ENCODE measurements at places on chromosomes 5 and 9. TPM values are rescaled to one million over a fixed set of nuclear protein-coding genes. Genes with fewer than 3 reads are reported as not detected.

- DNase-seq = no peak
These were observed 527.2 kb downstream of the NR2F1-AS1 start for GRCh38 chr5:93053825-93054224.

GRCh38 chr9:68446836-68447235 lies 90.4 kb downstream of the PGM5 start:
- DNase-seq = no peak

GRCh38 chr9:87796196-87796595 lies 70.3 kb downstream of the CTSL start:
- DNase-seq = no peak

DNA sequence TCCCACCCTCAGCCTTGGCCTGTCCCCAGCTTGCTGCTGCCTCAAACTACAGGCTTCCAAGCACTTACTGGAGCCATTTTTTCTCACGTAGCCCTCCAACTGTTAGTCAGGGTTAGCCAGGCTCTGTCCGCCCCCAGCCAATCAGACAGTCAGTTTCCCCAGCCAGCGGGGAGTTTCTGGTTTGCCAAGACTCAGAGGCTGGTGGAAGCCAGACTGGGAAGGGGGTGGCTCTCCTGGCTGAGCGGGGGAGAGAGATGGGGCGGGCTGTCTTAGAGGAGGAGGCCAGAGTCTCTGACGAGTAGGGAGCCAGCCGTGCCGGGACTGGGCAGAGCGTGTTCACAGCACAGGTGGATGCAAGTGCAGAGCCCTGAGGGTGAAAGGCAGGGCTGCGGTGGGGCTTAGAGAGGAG lies 15.3 kb downstream of the PROP1 start:
- no peak for DNase-seq

The CER1 gene
- not detected for total RNA-seq

The TMEM174 gene
- total RNA-seq = not detected

The CDH6 gene
- total RNA-seq = 6.0 TPM

Measured in posterior vena cava (tissue), 2 donors.